ENCODE measurements at places on chromosomes 12 and 14.
A peak's percentile ranks its signal among the peaks of the same experiment; 100 is the strongest.

DNA sequence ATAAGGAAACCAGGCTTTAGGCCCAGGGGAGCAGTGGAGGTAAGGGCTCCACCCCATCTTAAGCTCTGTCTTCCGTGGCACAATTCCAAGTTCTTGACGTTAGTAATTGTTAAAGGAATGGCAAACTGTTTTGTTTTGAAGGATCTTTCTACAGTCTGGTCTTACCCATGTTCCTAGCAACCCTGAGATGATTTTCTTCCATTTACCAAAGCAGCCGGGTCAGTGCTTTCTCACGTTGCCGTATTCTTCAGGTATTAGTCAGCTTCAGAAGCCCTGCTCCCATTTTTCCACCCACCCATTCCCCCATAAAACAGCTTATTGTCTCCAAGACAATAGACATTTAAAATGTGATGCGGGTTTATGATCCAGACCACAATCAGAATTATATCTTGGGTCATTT, 10.3 kb downstream of the NRIP2 start:
- DNase-seq = no peak

GRCh38 chr12:6607751-6608591, 792 bp upstream of the CHD4 start:
- peak; percentile 57 for DNase-seq

GRCh38 chr14:80054020-80054419, 157.3 kb downstream of the DIO2 start:
- no peak for DNase-seq

DNA sequence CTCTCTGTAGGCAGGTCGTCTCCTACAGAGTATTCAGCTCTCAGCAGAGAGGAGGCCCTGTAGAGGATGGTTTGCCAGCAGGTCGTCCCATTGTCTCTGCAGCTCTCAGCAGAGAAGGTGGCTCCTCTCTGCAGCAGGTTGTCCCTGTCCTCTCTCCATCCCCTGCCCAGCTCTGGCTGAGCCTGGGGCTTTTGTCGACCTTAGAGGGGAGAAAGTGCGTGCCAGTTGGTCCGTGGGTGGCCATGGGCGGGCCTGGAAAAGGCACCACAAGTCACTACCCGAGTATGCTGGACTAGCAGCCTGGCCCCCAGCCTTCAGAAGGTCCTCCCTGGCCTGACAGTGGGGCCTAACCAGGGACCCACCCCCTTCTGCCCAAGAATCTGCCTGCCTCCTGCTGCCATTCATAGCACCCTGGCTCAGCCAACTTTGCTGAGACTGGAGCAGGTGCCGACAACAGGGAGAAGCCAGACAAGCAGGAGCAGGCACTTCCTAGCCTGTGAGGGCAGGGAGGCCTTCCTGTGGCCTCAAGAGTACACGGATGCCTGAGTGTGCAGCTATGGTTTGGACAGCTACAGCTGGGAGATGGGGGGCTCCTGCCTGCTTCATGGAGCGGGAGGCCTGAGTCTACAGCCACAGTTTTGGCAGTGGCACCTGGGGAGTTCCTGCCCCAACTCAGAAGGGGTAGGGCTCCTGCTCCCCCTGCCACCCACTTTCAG, 59.7 kb upstream of the KCNH3 start:
- DNase-seq = no peak

GRCh38 chr12:131204416-131205274, 250.9 kb downstream of the ADGRD1 start:
- DNase-seq = no peak

DNA sequence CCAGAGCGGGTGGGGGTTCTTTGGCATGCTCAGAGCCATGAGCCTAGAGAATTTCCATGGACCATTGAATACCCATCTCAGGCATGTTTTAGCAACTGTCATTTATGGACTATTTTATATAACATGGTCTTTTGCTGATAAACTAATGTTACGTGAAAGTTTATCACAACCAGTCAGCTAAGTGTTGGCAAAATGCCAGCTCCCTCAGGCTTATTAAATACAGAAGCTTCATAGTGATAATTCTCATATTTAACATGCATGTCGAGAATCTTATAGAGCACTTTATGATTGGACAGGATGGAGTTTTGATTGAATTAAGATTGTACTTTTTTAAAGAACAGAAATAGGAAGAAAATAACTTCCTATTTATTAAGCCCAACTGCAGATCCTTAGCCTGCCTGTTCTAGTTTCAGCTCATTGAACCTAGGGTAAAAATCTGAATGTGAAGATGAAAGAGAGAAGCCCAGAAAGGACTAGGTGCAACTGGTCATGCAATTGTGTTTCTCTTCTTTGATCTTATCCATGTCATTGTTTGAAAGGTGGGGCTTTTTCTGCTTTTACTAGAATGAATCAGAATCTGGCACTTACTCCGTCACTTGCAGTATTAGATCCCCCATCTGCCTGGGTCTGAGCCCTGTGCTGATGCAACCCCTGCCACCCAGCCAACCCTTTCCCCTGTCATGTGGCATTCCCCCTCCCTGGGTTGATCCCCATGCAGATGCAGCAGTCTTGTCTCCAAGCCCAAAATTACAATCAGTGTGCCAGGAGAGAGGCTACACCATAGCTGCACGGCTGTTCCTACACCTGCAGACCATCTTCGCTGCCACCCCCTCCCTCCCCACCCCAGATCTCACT, 134.6 kb upstream of the EVL start:
- DNase-seq = no peak

DNA sequence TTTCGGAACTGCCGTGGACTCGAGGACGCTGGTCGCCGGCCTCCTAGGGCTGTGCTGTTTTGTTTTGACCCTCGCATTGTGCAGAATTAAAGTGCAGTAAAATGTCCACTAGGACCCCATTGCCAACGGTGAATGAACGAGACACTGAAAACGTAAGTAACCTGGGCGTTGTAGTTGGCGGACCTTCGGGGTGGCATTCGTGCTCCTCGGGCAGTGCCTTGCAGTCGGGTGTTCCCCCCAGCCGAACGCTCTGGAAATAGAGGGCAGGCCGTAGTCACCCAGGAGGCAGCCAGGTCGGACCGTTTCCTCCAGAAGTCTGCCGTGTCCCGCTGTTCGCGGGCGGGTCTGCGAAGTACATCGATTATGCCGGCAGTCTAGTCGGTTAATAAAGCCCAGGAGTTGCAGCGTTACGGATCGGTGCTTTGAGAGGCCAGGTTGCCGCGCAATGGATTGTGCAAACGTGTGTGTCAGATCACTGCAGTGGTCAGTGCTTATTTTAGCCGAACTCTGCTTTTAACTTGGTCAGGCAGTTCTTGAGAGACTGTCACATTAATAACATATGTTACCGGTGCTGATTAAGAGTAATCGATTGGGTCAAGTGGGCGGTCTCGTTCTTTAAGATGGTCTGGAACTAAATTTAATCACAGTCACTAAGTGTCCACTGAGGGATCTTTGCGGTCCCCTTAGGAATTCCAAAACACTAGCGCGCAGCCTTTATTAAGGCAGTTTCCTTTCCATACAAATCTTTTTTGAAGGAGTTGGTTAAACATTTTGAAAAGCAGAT, 906 bp downstream of the MARK3 start:
- no peak for DNase-seq

DNA sequence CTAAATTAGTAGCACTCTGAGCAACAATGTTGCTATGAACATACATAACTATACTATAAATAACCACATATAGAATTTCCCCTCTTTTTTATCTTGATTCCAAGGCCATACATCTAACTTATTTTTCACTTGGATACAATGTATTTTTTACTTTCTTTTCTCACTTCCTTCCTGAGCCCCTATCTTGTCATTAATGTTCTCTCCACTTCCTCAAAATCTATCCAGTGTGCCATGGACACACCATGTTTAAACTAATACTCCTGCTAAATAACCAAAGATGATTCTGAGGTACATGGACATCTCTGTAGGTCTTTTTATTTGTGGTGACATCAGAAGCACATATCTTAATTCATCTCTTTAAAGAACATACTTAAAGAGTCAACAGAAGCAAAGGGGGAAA, 251.2 kb downstream of the C12orf42 start:
- no peak for DNase-seq

DNA sequence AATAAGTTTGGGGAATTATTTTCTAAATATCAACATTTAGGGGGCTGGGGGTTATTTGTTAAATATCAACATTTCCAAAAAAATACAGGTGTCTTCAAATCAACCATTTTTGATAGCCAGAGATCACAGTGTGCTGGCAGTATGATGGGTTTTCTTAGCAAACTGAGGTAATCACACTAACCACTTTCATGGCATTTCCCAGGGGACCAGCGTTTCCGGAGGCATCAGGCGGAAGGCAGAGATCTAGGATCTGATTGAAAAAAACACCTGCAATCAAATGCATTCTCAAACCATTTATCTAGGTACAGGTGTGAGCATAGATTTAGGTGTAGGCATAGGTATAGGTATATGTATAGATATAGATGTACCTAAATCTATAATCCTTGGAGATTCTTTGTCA, 34.6 kb downstream of the GLRX5 start:
- no peak for DNase-seq

GRCh38 chr12:117028254-117028653, 71.0 kb downstream of the TESC start:
- no peak for DNase-seq

DNA sequence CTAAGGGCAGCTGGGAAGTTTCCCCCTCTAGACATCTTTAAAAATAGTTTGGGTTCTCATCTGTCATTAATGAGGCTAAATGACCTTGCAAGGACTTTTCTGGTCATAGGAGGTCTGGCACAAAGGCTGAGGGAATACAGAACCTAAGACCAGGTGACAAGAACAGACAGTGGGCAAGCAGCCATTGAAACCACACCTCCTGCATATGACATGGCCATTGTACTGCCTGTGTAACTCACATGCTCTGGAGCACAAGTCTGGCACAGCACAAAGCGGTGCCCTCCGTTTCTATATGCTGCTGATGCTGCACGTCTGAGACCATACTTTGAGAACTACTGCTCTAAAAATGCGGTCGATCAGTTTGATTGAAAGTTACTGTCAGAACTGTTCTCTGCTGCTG, 143.3 kb downstream of the APAF1 start:
- no peak for DNase-seq

- no peak for DNase-seq
These were observed 354.5 kb downstream of the APAF1 start for GRCh38 chr12:98999559-98999958.

GRCh38 chr14:105987563-105987962, 461.2 kb downstream of the TMEM121 start:
- DNase-seq = peak; percentile 6

GRCh38 chr12:96354326-96354725, 45.9 kb downstream of the CDK17 start:
- no peak for DNase-seq

GRCh38 chr12:132812631-132813305, 15.9 kb downstream of the GOLGA3 start:
- DNase-seq = no peak

- no peak for DNase-seq
These were observed 18.8 kb downstream of the BEGAIN start for GRCh38 chr14:100568164-100568997.

- DNase-seq = no peak
These were observed 68.9 kb downstream of the RALGAPA1 start for GRCh38 chr14:35740215-35740614.

DNA sequence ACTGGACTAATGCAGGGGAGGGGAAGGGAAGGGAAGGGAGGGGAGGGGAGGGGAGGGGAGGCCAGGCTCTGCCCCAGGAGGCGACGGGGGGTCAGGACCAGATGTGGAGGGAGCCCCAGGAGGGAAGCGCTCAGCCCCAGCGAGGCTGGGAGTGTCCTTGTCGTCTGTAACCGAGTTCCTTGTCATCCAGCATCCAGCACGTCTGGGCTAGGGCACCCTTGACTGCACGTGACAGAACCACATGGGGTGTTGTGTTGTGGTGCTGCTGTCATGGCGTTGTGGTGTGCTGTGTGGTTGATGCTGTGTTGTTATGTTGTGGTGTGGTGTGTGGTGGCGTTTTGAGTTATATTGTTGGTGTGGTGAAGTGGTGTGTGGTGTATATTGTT, 28.4 kb upstream of the SFSWAP start:
- DNase-seq = peak; percentile 31

- DNase-seq = no peak
These were observed 191.0 kb upstream of the PLEKHG7 start for GRCh38 chr12:92511786-92512185.

DNA sequence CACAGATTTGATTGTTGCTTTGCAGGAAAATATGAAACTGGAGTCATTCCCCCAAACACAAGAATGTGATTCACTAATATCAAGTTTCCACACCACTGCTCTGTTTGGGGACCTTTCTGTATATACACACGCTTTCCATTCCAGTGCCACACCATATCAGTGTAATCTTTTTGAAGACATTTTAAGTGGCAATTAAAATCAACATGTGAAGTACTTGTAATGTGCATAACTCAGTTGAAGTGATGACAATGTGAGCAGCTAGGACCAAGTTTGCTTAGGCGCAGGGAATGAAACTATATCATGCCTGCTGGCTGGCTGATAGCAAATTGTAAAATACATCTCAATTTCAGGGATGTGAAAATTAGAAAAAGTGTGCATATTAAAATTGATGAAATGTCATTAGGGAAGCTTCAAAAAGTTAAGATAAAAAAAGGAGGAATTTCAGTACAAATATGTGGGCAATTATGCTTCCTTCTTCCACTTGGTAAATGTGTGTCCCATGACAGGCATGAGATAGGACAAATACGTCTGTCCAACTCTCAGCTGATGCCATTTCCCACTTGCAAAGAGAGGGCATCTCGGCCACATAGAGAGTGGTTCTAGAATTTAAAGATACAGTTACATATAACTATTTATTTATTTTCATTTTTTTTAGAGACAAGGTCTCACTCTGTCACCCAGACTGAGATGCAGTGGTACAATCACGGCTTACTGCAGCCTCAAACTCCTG, 43.7 kb downstream of the HSPB8 start:
- DNase-seq = no peak

- peak; percentile 64 for DNase-seq
These were observed 35.7 kb downstream of the MRPL42 start for GRCh38 chr12:93502802-93503623.

GRCh38 chr14:69013943-69014782, 35.1 kb upstream of the ACTN1 start:
- DNase-seq = no peak

DNA sequence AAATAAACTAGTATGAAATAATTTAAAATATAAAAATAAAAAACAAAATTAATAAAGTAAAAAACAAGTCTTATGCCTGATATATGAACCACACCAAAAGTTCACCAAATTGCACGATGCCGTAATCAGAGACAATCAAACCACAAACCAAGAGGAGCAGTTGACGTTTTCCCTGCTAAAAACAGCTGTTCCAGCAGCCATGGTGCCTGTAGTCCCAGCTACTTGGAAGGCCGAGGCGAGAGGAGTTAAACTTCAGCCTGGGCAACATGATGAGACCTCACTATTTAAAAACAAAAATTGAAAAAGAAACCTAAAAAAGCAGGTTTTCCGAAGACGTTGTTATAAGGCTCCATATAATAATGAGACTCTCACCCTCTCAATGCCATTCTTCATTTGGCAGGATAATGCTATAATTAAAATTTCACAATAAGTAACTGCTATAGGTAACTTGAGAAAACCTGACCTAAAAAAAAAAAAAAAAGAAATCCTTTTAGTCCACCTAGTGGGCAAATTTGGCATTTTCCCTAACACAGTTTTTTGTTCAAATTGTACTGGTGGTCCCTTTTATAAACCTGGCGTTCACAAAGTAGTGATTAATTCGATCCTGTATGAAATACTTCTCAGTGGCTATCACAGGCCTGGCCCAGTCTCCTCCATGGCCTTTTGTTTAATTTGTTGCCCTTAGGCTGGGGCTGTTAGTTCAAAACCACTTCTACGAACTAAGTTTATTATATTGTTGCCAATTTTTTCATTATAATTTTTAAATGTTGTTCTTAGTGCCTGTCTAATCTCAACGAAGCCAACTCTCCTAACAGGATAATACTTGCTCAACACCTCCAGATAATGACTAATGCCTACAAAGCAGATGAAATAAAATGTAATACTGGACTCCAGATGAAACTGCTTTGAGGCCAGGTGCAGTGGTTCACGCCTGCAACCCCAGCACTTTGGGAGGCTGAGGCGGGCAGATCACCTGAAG, 62.1 kb downstream of the TNFAIP2 start:
- DNase-seq = no peak

All from stimulated activated naive CD4-positive, alpha-beta T cell (primary cell).